ENCODE measurements at places on chromosomes 2 and 18.

DNA sequence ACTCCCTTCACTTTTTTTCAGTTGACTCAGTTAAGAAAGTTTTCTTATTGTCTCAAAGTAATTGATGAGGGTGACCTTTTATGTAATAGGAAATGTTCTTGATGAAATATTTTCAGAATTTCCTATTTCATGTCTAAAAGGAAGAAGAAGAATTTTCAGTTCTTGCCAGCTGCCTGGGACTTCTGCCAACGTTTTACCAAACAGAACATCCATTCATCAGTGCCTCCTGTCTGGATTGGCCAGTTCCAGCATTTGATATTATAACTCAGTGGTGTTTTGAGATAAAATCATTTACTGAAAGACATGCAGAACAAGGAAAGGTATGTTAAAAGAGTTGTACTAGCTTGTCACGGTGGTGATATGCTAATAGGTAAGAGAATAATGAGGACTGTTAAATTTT lies 104.7 kb upstream of the MYO3B start:
- no peak for ATAC-seq

GRCh38 chr18:24414349-24415003 lies 12.0 kb upstream of the IMPACT start:
- peak; percentile 82 for ATAC-seq

- ATAC-seq, result no peak
Measured at GRCh38 chr2:166632616-166633015, 138.6 kb upstream of the SCN7A start.

DNA sequence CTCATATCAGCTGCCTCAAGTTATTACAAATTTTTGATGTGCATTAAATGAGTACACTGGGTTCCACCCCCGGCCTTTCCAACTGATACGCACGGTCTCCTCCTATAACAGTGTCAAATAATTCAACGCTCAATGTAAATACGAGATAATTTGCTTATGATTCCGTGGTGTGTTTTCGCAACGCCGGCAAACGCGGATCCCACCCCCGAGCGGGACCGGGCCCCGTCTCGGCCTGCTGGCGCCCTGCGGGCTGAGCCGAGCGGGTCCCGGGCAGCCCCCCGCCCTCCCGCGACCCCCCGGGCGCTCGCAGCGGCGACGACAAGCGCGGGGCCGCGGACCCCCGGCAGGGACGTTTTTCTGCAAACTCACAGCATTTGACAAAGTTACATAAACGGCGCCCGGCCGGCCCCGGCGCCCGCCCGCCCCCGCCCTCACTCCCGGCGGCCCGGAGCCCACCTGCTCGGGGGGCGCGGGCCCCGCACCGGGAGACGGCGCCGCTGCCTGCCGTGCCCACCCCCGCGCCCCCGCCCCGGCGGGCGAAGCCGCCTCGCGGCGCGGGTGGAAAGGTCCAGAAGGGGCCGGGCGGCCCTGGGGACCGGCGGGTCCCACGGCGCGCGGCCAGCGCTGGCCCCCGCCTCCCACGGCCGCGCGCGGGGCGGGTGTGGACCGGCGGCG lies 762 bp downstream of the HDAC4 start:
- ATAC-seq, result no peak

DNA sequence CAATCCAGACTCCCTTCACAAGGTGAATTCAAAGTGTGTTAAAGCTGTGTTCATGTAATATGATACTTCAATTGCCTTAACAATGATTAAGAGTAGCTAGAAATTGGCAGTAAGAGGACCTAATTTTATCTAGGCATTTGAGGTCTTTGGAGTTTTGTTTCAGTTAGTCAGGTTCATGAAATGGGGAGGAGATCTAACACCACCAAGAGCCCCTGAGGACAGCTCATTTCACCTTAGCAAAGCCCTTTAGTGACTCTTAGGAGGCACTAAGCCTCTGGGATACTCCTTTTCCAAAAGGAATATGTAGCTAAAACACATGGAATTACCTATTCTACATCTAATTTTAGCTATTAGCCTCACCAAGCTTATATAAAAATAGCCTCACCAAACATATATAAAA lies 716.5 kb upstream of the RAB6C start:
- no peak for ATAC-seq

GRCh38 chr18:27887711-27888495 lies 289.0 kb downstream of the CDH2 start:
- ATAC-seq, result no peak

DNA sequence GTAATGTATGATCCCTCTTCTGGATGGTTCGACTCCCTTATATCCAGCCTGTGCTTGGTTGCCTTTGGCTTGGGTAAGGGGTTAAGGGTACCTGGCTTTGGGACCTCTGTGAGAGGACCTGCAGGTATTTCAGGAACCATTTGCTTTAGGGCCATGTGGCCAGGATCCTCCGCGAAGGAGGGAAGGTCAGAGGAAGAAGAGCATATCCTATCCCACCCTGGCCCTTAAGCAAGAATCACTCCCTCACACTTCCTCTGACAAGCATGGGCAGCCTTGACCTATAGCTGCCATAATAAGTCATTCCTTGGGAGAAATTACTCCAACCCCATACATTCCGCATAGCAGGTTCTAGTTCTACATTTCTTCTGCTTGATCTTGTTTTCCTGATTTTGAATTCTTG lies 59.1 kb upstream of the TXNDC2 start:
- no peak for ATAC-seq

DNA sequence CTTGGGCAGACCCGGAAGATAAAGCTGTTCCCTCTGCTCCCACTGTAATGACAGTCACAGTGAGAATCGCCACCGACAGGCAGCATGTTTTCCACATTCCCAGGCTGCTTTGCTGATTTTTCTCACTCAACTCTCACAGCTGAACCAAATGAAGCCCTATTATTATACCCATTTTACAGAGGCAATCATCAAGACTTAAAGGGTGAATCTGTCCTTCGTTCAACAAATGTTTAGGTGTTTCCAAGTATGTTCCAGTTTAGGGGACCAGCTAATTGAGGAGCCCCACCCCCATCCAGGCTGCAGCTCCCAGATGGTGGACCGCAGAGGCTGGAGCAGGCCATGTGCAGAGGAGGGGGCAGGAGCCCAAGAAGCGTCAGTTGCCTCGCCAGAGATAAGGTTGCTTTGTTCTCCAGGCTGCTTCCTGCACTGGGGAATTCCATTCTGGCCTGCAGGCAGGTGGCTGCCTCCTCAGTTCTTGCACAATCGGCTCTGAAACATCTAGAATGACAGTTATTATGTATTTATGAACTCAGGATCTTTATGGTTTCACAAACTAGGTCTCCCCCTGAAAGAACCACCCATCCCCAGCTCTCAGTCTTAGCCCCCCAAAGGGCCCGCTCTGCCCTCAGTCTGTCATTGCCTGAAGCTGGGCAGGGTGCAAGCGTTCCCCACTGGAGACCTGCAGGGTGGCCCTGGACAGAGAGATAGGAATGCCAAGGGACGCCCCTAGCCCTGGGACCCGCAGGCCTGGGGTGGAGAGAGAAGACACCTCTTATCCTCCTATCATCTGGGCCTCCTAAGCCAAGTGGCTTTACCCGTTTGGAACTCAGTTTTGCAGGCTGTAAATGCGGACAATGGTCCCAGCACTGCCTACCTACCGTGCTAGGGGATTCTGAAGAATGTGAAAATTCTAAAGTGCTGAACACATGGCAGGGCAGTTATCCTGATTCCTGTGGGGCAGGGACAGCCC lies 49.1 kb upstream of the MYCN start:
- no peak for ATAC-seq

DNA sequence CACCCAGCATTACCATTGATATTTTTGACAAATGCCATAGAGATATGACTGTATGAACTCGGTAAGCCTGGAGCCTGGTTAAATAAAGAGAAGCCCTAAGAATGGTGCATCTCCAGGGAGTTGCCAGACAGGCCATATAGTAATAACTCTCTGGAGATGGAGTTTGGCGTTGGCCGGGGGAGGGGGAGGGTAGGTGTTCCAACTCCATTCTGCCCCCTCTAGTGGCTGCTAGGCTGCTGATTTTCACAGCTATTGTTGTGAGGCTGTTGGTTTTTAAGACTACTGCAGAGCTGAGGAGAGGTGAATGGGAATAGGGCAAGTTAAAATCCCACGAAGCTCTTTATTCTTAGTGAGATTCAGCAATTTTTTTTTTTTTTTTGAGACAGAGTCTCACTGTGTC lies 99.9 kb downstream of the GALNT14 start:
- ATAC-seq, result no peak

GRCh38 chr2:212532087-212532486 lies 6.5 kb downstream of the ERBB4 start:
- ATAC-seq, result no peak

DNA sequence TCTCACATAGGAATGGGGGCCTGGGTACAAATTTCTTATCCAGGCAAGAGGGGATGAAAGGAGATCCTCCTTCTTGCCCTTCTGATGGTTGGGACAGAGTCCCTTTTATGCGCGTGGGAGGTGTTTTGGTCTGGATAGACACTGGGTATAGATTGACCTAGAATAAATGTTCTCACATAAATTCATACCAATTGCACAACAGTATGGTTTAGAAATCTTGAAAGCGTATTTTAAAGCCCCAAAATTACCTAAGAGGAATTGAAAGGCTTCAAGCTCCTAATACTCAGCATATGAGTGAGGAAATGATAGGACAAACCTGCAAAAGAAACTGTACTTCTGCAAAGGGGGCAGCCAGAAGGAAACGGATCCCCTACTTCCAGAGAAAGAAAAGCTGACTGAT lies 2.6 kb upstream of the BCL2 start:
- no peak for ATAC-seq

GRCh38 chr2:228675646-228676045 lies 494.2 kb upstream of the SPHKAP start:
- no peak for ATAC-seq

GRCh38 chr2:3639015-3639630 lies 18.9 kb upstream of the ALLC start:
- ATAC-seq, result no peak

DNA sequence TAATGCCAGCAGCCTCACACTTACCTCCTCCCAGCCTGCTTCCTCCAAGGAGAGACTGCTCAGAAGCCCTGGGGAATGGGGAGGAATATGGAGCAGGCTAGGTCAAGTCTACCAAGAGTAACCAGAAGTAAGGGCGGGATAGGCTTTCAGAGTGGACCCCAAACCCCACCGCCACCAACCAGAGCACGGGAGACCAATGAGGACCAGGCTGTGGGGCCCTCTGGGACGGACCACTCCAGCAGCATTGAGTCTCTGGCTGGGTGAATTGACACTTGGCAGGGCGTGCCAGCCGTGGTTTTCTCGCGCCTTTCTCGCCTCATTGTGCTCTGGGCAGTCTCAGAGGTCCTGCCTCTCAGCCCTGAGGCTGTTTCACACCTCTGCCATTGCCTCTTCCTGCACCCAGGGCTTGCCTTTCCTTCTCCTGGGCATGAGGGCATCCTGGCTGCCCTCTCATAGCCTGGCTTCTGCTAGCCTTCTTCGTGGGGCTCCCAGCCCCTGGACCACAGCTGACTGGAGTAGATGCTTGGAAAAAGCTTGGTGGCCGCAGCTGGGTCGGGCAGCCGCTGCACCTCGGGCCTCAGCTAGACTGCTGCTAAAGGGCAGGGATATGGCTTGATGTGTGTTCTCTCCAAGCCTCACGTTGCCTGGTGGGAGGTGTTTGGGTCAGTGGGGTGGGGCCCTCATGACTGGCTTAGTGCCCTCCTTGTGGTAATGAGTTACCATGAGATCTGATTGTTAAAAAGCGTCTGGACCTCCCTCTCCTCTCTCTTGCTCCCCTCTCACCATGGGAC lies 40.5 kb upstream of the HS6ST1 start:
- ATAC-seq, result no peak

DNA sequence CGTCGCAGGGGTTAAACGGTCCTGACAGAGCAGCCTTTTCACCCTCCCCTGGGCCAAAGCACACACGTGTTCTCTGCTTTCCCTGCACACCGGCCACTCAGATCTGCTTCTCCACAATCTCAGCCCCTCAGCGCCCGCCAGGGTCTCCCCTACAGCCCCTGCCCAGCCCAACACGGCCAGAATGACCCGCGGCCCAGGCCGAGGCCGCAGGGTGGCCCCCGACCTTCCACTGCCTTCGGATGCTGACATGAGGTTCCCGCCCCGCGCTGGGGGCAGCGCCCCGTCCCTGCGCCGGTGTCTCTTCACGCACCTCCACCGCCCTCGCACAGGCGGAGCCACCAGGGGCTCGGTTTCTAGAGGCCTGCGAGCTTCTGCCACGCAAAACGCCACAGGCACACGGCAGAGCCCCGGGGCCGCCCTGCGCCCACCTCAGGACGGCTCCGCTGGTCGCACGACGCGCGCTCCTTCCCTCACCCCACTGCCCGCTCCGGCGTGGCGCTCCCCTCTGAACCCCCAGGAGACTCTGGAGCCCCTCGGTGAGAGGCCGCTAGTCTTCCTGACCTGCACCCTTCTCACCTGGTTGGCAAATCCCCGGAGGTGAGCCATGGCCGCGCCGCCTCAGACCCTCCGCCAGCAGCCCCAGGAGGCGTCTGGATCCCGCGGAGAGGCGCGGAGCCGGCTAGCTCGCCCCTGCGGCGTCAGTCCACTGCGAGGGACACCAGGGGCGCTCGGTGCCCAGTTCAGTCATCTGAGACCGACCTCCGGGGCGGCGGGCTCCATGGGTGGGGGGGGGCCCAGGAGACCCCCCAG lies 749 bp downstream of the STK25 start:
- peak; percentile 4 for ATAC-seq

GRCh38 chr2:175677880-175678279 lies 324.2 kb downstream of the LNPK start:
- ATAC-seq, result no peak

DNA sequence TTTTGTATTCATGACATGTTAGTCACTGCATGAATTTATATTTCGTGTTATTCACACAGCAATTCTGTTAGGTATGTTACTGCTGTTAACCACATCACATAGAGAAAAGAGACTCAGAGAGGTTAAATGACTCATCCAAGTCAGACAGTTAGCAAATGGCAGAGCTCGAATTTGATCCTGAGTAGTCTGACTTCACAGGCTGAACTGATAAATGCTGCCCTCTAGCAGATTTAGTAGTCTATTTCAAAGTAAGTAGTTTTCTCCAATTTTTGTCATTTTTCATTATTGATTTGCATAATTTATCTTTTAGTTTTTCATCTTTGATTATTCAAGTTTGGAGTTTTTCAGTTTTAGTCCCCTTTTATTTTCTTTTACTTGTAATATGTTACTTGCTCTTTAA lies 58.3 kb downstream of the WDR7 start:
- peak; percentile 100 for ATAC-seq

DNA sequence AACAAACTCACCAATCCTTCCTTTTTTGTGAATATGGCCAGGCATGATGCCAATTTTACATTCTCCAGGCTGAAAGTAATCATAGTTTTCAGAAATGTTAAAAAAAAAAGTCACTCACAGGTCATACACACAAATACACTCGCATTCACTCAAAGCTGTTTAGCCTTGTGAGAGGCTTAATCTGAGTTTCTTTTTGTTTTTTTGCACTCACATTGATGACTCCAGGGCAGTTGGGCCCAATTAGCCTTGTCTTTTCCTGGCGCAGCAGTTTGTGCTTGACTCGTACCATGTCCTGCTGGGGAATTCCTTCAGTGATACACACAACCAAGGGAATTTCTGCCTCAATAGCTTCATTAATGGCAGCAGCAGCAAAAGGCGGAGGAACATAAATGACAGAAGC lies 18.0 kb downstream of the SUCLG1 start:
- no peak for ATAC-seq

GRCh38 chr2:60551240-60552077 lies 2.0 kb downstream of the BCL11A start:
- ATAC-seq, result no peak

GRCh38 chr2:189402932-189403331 lies 38.3 kb upstream of the WDR75 start:
- ATAC-seq, result no peak
